ENCODE measurements at places on chromosomes 6 and 20. TPM values are rescaled to one million over a fixed set of nuclear protein-coding genes. Genes with fewer than 3 reads are reported as not detected.

- DNase-seq: no peak
- no peaks in the 10 kb centered on the region for H3K4me1 ChIP-seq
- H3K27ac ChIP-seq: no peak overlapping the region
- H3K36me3 ChIP-seq: no peaks in the 10 kb centered on the region
- no peaks in the 10 kb centered on the region for H3K27me3 ChIP-seq
- no peak overlapping the region for H3K4me3 ChIP-seq
These were observed 324.7 kb downstream of the GJA1 start for GRCh38 chr6:121760191-121760590.

- no peak for DNase-seq
- H3K36me3 ChIP-seq: peaks cover 21% of the 10 kb centered on the region
- no peak overlapping the region for H3K27ac ChIP-seq
- peaks cover 17% of the 10 kb centered on the region for H3K4me1 ChIP-seq
- no peak overlapping the region for H3K4me3 ChIP-seq
These were observed 66.5 kb downstream of the REV3L start for GRCh38 chr6:111416529-111416928.

DNA sequence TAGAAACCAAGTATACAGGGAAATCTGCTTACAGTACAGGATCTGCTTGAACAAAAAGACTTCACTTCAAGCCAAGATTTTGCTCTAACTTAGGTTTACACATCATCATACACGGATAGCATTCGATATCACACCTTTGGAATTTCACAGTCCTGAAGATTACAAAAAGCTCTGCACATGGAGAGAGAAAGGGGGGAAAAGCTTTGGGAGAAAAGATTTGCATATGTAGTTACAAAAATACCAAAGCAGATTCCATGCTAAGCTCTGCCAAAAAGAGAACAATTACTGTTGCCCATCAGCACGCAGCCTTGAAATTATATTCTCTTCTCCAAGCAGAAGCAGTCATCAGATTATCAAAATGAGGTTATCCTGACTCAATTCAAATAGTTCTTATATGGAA lies 62.0 kb downstream of the HIVEP2 start:
- H3K36me3 ChIP-seq: no peaks in the 10 kb centered on the region
- H3K27ac ChIP-seq: no peak overlapping the region
- H3K27me3 ChIP-seq: no peaks in the 10 kb centered on the region
- peaks cover 14% of the 10 kb centered on the region for H3K4me1 ChIP-seq
- no peak for DNase-seq
- no peak overlapping the region for H3K4me3 ChIP-seq

- H3K36me3 ChIP-seq: no peaks in the 10 kb centered on the region
- DNase-seq: no peak
These were observed 12.1 kb upstream of the CTCFL start for GRCh38 chr20:57536771-57537724.

- H3K27ac ChIP-seq: no peak overlapping the region
- H3K4me3 ChIP-seq: no peak overlapping the region
- no peaks in the 10 kb centered on the region for H3K36me3 ChIP-seq
- no peaks in the 10 kb centered on the region for H3K27me3 ChIP-seq
These were observed 121.4 kb upstream of the NRSN1 start for GRCh38 chr6:24004659-24005058.

DNA sequence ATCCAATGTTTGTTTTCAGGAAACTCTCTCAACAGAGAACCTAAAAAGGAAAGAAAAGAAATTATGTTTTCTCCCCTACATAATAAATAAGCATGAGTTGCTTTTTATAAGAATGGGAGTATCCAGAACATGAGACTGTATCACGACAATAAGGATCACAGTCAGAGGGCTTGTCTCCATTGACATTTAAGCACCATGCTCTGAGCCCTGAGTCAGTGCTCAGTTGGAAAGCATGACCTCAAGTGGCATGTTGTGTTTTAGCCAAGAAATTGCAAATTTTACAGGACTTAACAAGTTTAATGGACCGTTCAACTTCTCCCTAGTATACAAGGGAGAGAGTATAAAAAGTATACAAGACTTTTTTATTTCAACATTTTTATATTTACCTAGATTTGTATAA lies 431.6 kb downstream of the GJA1 start:
- no peak for DNase-seq
- no peaks in the 10 kb centered on the region for H3K4me1 ChIP-seq
- no peaks in the 10 kb centered on the region for H3K27me3 ChIP-seq

Gene TRIM38
- total RNA-seq: 18.0 TPM

Gene SUN5
- total RNA-seq: not detected

Gene SCP2D1
- not detected for total RNA-seq
